ENCODE measurements at places on chromosomes 13 and 19. TPM values are rescaled to one million over a fixed set of nuclear protein-coding genes. Genes with fewer than 3 reads are reported as not detected.

DNA sequence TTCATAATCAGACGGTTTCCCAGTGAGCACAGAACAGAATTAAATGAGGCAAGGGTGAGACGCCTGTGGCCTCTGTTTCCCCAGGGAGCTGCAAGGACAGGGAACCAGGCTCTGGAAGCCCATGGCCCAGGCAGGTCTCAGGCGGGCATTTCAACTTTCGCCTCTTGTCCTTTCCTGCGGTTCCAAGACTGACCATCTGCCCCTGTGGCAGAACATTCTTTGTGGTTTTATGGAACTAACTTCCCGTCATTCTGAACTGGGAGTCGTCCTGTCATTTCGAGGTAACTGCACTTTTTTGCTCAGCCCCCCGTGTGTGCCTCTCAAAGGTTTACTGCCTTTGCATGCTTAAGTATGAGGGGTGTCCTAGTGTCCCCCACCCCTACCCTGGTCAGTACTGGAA, 70.9 kb downstream of the KL start:
- H3K36me3 ChIP-seq: no peaks in the 10 kb centered on the region
- H3K4me3 ChIP-seq: no peak overlapping the region
- peaks cover 20% of the 10 kb centered on the region for H3K4me1 ChIP-seq
- H3K27ac ChIP-seq: no peak overlapping the region
- no peaks in the 10 kb centered on the region for H3K27me3 ChIP-seq

- peaks cover 13% of the 10 kb centered on the region for H3K4me1 ChIP-seq
- H3K4me3 ChIP-seq: peak overlapping the region; percentile 60
- H3K27me3 ChIP-seq: no peaks in the 10 kb centered on the region
- H3K27ac ChIP-seq: no peak overlapping the region
- H3K36me3 ChIP-seq: no peaks in the 10 kb centered on the region
These were observed 22.5 kb downstream of the LGALS16 start for GRCh38 chr19:39677961-39678889.

The ZNF491 gene
- total RNA-seq: 0.17 TPM

The GARIN5A gene
- total RNA-seq: 6.2 TPM

The PDX1 gene
- not detected for total RNA-seq

DNA sequence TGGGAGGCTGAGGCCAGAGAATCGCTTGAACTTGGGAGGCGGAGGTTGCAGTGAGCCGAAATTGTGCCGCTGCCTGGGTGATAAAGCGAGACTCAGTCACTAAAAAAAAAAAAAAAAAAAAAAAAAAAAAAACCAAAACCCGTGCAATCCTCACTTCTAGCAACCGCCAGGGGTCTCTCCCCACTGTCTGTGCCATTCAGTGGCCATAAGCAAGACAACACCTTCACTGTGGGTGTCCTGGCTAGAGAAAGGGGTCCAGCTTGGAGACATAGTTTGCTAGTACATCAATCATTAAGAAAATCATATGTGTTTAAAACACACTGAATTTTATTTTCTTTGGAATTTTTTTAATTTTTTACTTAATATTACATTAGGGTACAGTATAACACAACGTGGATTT, 68.2 kb downstream of the RASL11A start:
- DNase-seq: no peak
- no peak overlapping the region for H3K4me3 ChIP-seq
- H3K4me1 ChIP-seq: no peaks in the 10 kb centered on the region
- no peaks in the 10 kb centered on the region for H3K36me3 ChIP-seq

Measured in PC-3 (cell line).